ENCODE measurements at places on chromosomes 13 and 19.

DNA sequence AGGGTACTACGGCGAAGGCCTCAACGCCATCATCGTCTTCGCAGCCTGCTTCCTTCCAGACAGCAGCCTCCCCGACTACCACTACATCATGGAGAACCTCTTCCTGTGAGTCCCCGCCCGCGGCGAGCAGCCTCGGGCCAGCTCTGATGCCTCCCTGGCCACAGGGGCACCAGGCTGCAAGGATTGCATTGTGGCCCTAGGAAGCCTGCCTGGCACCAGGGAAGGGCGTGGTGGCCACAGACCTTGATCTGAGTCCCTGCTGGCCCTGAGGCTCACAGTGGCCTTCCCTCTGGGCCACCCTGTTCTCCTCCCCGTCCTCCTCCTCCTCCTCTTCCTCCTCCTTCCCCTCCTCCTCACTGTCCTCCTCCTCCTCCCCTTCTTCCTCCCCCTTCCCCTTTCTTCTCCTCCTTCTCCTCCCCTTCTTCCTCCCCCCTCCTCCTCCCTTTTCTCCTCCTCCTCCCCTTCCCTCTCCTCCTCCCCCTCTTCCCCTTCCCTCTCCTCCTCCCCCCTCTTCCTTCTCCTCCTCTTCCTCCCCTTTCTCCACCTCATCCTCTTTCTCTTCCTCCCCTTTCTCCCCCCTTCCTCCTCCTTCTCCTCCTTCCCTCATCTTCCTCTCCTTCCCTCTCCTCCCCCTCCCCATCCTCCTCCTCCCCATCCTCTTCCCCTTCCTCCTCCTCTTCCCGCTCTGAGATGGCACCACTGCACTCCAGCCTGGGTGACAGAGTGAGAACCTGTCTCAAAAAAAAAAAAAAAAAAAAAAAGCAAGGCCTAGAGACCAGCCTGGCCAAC is 24.4 kb upstream of the NMRK2 start:
- no peak for DNase-seq
- no peaks in the 10 kb centered on the region for H3K27me3 ChIP-seq
- no peak overlapping the region for H3K4me3 ChIP-seq
- H3K36me3 ChIP-seq: no peaks in the 10 kb centered on the region
- H3K4me1 ChIP-seq: no peaks in the 10 kb centered on the region

DNA sequence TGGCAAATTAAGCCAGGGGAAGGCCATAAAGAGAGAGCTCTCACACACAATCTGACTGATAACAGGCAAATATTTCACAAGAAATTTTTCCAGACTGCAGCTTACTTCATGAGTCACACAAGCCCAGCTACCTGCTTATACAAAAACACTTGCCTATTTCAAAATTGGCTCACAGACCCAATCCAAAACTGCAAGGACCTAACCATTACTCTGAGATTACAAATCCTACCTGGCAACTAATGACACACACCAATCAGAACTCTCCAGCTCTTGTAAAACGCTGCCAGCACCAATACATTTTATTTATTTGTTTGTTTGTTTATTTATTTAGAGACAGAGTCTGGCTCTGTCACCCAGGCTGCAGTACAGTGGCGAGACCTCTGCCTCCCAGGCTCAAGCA is 18.1 kb upstream of the ZFP82 start:
- H3K36me3 ChIP-seq: no peaks in the 10 kb centered on the region
- no peaks in the 10 kb centered on the region for H3K4me1 ChIP-seq
- H3K4me3 ChIP-seq: no peak overlapping the region

DNA sequence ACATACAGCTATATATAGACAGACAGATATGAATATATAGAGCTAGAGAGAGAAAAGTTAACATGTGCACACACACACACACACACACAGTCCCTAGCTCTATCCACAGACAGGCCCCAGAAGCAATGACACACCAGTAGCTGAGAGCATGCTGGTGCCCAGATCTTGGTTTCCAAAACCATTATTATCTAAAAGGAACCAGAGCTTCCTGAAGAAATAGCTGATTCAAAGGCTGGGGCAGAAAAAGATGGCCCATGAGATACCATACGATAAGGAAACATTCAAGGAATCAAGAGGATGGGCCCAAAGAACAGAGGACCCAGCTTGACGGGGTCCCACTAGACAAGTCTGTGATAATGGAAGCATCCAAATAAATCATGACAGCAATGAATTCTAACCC is 53.4 kb downstream of the ABCC4 start:
- H3K4me3 ChIP-seq: no peak overlapping the region
- H3K4me1 ChIP-seq: no peaks in the 10 kb centered on the region
- H3K36me3 ChIP-seq: peaks cover 3% of the 10 kb centered on the region
- no peak overlapping the region for H3K27ac ChIP-seq
- no peaks in the 10 kb centered on the region for H3K27me3 ChIP-seq

DNA sequence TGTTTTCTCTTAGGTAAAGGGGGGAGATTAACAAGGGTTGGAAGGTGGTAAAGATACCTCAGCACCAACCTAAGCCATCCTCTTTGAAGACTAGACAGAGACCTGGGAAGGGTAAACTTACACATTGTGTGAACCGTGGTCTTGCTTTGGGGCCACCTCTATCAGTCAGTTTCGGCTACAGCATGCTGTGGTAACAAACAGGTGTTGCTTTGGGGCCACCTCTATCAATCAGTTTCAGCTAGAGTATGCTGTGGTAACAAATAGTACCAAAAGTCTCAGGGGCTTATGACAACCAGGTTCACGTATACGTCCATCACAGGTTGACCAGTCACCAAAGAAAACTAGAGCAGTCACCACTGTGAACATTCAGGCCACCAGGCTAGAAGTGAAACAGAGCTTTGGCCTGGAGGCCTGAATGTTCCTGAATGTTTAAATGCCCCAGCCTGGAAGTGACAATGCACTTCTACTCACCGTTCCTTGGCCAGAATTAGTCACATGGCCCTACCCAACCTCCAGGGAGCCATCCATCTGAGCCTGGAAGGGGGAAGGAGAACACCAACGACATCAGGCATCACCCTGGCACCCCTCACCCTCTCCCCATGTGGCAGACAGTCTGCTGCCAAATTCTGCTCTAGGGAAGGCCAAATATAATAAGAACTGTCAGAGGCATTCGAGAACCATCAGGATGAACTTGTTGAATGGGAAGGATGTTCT is 3.8 kb downstream of the FXYD7 start:
- H3K4me3 ChIP-seq: no peak overlapping the region
- DNase-seq: no peak
- H3K27me3 ChIP-seq: no peaks in the 10 kb centered on the region
- H3K4me1 ChIP-seq: peaks cover 27% of the 10 kb centered on the region
- H3K27ac ChIP-seq: no peak overlapping the region

GRCh38 chr13:30486230-30487074 is 20.7 kb upstream of the HMGB1 start:
- H3K36me3 ChIP-seq: no peaks in the 10 kb centered on the region
- no peak for DNase-seq

- no peak overlapping the region for H3K27ac ChIP-seq
- no peaks in the 10 kb centered on the region for H3K27me3 ChIP-seq
- H3K4me3 ChIP-seq: no peak overlapping the region
- DNase-seq: no peak
- H3K36me3 ChIP-seq: no peaks in the 10 kb centered on the region
- no peaks in the 10 kb centered on the region for H3K4me1 ChIP-seq
These were observed 19.9 kb downstream of the TPT1 start for GRCh38 chr13:45320876-45321629.

DNA sequence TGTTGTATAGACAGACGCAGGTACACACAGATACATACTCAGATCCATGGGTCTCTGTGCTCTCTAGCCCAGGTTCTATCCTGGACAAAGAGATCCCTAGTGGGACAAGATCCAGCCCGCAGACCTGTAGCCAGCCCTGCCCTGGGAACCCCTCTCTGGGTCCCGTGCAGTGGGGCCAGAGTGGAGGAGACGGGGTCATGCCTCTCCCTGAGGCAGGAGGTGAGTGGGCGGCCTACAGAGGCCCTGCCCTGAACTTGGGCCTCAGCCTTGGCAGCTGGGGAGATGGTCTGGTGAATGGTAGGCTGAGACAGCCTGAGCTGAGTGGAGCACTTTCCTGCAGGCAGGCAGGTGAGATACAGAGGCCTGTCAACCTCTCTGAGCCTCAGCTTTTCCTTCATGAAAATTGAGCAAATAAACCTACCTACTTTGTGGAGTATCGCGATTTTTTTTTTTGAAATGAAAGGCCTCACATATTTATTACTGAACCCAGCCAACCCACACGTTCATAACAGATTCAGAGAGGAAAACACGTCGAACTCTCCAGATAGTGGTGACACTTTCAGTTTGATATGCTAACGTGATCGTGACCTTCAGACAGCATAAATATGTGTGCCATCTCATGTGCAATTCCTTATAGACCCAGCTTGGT is 3.4 kb upstream of the JUND start:
- H3K4me3 ChIP-seq: peak overlapping the region; percentile 57
- H3K4me1 ChIP-seq: peaks cover 36% of the 10 kb centered on the region
- no peaks in the 10 kb centered on the region for H3K36me3 ChIP-seq
- peak overlapping the region; percentile 79 for H3K27ac ChIP-seq

DNA sequence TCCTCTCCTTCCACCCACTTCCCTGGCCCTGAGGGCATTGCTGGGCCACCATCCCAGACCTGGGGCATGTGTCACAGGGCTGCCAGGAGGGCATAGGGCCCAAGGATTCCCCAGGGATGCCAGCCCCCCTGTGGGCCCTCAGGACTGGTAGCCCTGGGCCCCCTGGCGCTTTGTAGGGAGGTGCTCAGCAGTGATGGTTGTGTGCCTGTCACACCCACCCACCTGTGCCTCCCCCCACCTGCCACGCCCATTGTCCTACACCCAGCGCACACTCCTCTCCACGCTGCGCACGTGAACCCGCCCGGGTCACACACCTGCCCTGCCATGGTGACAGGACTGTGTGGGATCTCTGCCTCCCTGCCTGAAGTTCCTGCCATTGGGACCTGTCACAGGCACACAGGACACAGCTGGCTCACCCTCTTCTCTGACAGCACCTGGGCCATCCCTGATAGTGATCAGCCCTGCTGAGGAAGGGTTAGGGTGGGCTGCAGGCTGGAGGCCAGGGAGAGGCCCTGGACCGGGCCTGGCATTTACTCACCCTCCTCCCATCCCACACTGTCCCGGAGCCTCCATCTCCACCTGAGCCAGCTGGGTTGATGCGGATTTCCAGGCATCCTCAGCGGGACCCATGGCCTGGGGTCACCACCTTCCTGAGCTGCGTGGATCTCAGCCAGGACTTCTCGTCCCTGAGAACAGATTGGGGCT is 23.9 kb downstream of the WTIP start:
- H3K36me3 ChIP-seq: no peaks in the 10 kb centered on the region
- H3K27ac ChIP-seq: no peak overlapping the region
- no peak for DNase-seq
- H3K4me3 ChIP-seq: no peak overlapping the region
- H3K4me1 ChIP-seq: peaks cover 13% of the 10 kb centered on the region

All from CD4-positive, CD25-positive, alpha-beta regulatory T cell (primary cell).